ENCODE measurements at places on chromosomes 7 and 10.
A peak's percentile ranks its signal among the peaks of the same experiment; 100 is the strongest.

GRCh38 chr10:117216611-117217195 is 19.4 kb downstream of the KCNK18 start:
- DNase-seq: peak; percentile 6

GRCh38 chr7:131122394-131122793 is 205.3 kb upstream of the MKLN1 start:
- DNase-seq: no peak

DNA sequence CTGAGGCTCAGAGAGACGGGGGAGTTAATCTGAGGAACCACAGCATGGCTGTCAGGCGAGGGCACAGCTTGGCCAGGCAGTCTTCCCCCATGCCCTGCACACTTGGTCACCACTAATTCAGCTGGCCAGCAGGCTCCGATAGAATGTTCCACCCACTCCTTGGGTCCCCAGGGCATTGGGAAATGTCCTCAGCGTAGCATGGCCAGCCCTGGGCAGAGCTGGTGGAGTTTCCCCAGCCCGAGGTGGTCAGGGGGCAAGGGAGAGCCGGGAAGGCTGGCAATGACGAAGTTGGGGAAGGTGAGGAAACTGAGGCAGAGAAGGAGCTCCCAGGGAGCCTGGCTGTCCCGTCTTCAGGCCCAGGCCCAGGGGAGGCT is 12.1 kb upstream of the GRIFIN start:
- DNase-seq: no peak

GRCh38 chr10:121291823-121292222 is 306.4 kb downstream of the FGFR2 start:
- no peak for DNase-seq

DNA sequence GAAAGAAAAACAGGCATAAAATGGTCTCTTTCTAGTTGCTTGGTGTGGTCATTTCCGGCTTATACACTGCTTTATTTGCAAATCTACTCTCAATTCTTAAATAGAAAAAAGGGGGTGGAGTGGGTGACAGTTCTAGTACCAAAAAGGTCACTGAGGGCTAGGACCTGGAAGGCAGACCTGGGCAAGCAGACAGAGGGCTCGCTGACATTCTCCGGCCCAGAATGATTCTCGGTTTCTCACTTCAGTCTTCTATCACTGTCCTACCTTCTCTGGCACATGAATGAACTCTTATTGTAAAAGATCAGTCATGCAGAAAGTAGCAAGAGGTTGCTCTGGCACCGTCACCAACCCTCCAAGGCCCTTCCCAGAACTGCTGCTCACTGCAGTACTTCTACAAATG is 54.0 kb downstream of the MALSU1 start:
- DNase-seq: no peak

DNA sequence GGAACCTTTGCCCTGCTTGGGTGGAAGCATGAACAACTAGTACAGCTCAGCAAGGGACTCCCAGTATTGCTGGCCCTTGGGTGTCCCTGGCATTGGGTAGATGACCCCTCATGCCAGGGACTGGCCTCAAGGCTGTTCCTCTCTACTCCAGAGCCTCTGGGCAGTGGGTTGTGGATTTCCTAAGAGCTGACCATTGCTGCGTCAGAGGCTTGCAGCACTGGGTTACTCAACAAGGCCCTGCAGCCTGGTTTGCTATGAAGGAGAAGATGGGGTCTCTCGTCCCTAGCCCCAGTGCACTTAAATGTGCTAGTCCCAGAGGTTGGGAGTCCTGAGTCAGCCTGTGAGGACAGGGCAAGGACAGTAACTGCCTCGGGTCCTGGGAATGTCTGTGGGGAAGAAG is 2.5 kb downstream of the VSIR start:
- no peak for DNase-seq
